ENCODE measurements at places on chromosomes 5 and 9.

DNA sequence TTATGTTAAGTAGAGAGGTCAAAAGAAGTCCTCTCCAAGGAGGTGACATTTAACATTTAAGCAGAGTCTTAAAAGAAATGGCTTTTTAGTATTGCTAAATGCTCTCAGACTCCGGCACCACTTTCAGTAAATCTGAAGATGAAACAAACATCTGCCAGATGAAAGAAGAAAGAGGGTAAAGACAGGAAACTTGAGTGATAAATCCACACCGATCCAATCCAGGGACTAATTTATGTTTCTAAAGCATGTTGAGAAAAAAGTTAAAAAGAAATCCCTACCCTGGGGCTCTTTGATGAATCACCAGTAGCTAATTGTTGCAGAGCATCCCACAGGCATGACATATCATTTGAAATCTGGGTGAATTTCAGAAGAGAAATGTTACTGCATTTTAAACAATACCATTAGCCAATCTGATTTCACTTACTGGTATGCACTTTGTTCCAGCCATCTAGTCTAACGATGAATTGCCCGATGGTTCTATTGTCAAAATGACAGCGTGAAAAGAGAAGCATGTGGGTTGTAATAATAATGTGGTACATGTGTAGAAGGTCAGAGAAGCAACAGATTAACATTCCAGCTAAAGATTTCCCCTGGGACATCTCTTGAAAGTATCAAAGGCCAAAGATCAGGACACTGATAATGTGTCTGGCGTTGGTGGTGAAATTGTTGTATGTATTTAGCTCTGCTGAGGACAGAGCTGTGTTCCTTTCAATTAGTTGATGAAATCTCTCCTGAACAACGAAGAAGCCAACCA is 485.7 kb downstream of the CSNK1G3 start:
- no peak for DNase-seq

GRCh38 chr5:27906481-27906880 is 868.1 kb upstream of the CDH9 start:
- no peak for DNase-seq

DNA sequence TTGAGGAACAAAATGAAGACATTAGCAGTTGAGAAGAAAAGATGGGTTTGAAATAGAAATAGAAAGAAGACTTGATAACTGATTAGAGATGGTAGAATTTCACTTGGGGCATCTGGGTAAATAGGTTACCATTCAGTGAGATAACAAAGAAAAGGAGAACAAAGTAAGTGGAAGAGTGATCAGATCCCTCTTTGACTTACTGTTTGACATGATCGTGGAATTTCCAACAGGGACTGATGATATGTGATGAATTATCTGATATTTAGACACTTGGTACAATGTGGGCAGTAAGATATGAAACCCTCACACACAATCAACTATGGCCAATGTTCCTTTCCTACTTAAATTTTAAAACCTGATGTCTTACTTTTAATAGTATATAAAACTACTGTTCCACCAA is 70.1 kb upstream of the STARD4 start:
- no peak for DNase-seq

- DNase-seq, result no peak
These were observed 27.2 kb downstream of the RANBP6 start for GRCh38 chr9:5988265-5988664.

GRCh38 chr9:4137681-4138099 is 162.2 kb downstream of the GLIS3 start:
- DNase-seq, result no peak

GRCh38 chr5:132364319-132364718 is 5.2 kb upstream of the SLC22A5 start:
- DNase-seq, result no peak

Measured in NCI-H187 treated with DMSO at 0.1 percent for 48 hours (cell line).